ENCODE measurements at places on chromosomes 7 and 10. TPM values are rescaled to one million over a fixed set of nuclear protein-coding genes. Genes with fewer than 3 reads are reported as not detected.

- no peak for DNase-seq
Measured at GRCh38 chr7:7321681-7322080, 139.3 kb downstream of the C1GALT1 start.

DNA sequence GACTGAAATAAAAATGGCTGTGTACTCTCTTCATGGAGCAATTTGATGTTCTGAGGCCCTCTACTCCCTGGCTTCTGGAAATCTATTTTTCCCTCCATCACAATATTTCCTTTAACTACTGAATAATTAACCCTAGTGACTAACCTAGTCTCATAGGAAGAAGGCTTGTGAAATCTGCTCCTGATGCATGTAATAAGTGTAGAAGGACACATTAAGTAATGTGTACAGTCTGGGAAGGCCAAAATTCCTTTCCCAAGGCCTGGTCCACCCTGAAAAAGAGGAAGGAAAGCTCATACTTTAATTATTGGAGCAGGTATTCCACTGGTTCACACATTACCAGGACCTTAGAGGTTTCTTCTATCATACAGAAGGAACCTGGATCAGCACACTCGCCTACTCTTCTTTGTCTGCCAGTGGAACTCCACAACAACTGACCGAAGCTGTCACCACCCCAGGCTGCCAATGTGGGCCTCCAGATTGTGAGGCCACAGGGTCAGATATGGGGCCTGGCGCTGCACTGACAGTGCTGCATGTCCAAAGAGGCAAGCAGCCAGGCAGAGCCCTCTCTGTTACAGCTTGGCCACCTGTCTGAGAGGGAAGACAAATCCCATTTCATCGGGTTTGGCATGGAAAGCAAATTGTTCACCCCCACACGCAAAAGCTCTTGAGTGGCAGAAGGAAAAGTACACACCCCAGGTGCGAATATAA is 54.4 kb upstream of the FAM133B start:
- DNase-seq: no peak

DNA sequence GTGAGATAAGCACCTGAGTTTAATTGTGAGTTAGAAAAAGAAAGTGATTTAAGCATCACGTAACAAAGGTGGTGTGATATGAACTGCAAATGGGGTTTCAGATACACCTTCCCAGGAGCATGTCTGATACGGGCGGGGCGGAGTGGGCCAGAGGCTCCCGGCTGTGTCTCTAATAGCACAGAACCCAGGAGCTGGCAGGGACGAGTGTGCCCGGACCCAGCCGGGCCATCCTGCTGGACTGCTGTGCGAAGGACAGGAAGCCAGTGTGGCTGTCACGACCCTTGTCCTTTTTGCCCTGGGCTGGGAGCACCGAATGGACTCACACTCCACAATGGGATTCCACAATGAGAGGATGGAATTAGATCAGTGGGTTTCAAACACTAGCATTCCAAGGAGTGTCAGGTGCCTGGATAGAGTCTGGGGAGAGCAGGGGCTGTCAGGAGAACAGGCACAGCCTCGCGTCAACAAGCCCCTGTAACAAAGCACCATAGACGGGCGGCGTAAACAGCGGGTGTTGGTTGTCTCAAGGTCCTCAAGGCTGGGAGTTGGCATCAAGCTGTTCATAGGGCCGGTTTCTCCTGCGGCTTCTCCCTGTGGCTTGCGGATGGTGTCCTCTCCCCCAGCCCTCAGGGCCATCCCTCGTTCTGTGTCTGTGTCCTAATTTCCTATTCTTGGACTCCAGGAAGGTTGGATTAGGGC is 242.6 kb upstream of the PITRM1 start:
- DNase-seq: no peak

GRCh38 chr10:120406376-120406775 is 50.7 kb upstream of the PLPP4 start:
- no peak for DNase-seq

DNA sequence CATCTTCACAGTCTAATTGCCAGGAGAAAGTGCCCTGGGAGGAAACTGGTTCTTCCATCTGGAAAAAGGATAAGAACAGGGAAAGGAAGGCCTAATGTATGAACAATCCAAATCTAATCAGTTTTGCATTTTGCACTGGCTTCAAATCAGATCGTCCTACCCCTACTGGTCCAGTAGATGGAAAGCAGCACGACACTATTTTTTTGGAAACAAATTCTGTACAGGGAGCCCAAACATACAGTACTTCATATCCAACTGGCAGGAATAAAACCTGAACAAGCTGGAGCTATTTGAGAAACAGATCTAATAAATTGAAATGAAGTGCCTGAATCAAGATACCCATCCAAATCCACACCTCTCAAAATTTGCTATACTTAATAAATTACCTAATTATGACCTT is 36.5 kb downstream of the ETV1 start:
- DNase-seq: no peak

DNA sequence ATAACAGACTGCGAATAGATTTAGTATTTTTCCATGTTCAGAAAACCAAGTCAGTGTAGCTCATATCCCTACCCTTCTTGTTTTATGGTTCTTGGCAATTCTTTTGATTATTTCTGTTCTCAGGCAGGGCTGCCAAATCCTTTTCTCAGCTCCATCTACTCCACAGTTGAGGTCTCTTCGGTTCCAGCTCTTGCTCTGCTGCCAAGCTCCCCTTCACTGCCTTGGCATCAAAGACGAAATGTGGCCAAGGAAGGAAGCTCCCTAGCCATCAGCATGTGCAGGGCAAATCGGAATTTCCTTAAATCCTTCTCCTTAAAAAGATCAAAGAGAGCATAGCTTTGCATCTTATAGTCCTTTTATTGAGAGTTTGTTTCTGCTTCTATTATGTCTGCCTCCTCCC is 116.4 kb upstream of the NOBOX start:
- DNase-seq: no peak

GRCh38 chr7:70881167-70881847 is 250.6 kb upstream of the GALNT17 start:
- DNase-seq: no peak

DNA sequence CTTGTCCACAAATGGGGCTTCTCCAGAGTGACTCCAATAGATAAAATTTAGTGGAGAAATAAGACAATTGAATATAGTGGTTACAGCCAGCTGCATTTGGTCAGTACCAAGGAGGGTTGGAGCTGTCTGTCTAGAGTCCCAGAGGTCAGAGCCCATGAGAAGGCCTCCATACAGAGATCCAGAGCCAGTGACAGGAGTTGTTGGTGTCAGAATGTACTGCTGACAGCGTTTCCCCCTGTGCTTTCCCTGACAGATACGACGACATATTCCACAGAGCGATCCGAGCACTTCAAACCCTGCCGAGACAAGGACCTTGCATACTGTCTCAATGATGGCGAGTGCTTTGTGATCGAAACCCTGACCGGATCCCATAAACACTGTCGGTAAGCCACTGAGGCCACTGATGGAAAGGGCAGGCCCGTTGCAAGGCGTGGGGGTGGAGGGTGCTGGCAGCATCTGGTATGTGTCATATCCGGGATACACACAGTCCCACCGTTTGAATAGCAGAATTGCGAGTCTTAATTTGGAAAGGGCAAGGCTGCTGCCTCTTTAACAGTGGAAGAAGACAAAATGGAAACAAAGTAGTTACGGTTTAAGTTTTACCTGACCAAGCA is 483.6 kb downstream of the NRG3 start:
- no peak for DNase-seq

GRCh38 chr7:148650232-148650858 is 48.4 kb upstream of the CUL1 start:
- no peak for DNase-seq

DNA sequence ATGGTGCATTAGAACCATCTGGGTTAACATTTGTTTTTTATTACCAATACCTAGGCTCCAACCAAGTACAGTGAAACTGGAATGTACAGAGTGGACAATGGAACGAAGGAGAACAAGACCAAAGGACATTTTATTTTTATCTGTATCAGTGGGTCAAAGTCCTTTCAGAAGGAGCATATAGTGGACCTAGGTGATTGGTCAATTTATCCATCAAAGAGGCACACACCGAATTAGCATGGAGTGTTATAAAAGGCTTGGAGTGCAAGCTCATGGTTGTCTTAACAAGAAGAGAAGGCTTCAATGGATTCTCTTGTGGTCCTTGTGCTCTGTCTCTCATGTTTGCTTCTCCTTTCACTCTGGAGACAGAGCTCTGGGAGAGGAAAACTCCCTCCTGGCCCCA is at the start of gene CYP2C9:
Gene CYP2C9, plus strand, starts transcription at position 276 of the 400 bp plus-strand sequence. Its CDS starts 25 bp downstream, at position 301.
- DNase-seq: no peak

- no peak for DNase-seq
Measured at GRCh38 chr7:116715077-116715476, 43.1 kb downstream of the MET start.

GRCh38 chr10:34176351-34176750 is 638.7 kb downstream of the PARD3 start:
- no peak for DNase-seq

- DNase-seq: no peak
Measured at GRCh38 chr7:42883950-42884349, 27.9 kb downstream of the C7orf25 start.

DNA sequence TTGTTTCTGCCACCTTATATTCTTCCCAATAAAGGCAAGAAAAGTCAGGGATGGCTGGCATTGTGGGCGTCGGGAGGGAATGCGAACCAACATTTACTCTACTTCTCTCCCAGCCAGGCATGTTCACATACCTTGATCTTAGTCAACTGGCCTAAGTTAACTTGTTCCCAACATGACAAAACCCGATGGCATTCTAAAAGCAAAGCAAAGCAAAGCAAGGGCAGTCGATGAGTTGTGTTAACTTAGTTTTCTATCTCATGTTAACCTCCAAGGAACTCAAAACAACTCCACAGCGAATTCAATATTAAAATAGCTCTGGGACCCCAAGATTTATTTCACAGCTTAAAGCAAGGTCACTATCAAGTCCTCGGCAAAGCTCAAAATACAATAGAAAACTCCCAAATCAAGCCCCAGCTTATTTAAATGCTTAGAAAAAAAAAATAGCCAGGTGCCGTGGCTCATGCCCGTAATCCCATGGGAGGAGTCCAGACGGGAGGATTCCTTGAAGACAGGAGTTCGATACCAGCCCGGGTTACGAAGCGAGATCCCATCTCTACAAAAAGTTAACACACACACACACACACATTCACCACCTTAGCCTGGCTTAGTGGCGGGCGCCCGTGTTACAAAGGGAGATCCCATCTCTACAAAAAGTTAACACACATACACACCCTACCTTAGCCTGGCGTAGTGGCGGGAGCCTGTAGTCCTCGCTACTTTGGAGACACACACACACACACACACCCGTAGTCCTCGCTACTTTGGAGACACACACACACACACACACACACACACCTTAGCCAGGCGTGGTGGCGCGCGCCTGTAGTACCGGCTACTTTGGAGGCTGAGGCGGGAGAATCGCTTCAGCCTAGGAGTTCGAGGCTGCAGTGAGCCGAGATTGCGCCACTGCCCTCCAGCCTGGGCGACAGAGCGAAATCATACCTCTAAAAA is 901 bp upstream of the CCNY start:
- DNase-seq: no peak

The ATRNL1 gene
- not detected for polyA plus RNA-seq

The SPDYE9 gene
- polyA plus RNA-seq: not detected

The STAG3 gene
- 1.9 TPM for polyA plus RNA-seq

The ZNF467 gene
- 8.3 TPM for polyA plus RNA-seq

The LRIT2 gene
- polyA plus RNA-seq: not detected

The ARHGEF5 gene
- polyA plus RNA-seq: 0.03 TPM

The SPDYE2 gene
- not detected for polyA plus RNA-seq

Data from K562 (cell line).